ENCODE measurements at places on chromosomes 7 and 10. TPM values are rescaled to one million over a fixed set of nuclear protein-coding genes. Genes with fewer than 3 reads are reported as not detected.

DNA sequence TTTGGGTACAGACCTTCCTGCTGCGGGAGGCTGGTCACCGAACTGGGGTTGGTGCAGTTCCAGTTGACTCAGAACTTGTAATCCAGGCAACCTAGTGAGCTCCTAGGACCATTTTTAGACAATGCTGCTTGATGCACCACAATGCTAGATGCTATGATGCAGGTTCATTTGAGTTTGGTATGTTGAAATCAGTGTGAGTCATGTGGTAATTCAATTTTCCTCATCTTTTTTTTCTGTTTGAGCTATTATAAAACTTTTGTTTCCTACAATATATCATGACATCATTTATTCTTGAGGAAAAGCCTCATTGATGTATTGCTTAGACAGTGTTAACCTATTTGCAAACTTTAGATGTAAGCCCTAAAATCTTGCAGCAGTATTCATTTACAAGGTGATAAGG is 40.9 kb upstream of the MTPN start:
- no peaks in the 10 kb centered on the region for H3K27me3 ChIP-seq
- H3K4me1 ChIP-seq = peaks cover 8% of the 10 kb centered on the region
- H3K4me3 ChIP-seq = no peak overlapping the region
- H3K27ac ChIP-seq = no peak overlapping the region

- peak overlapping the region; percentile 71 for H3K4me3 ChIP-seq
- H3K36me3 ChIP-seq = no peaks in the 10 kb centered on the region
- H3K27ac ChIP-seq = peak overlapping the region; percentile 95
- no peak for DNase-seq
Observed at GRCh38 chr7:1040790-1041189, 3.6 kb upstream of the GPR146 start.

ELFN1 gene
- total RNA-seq = 11.4 TPM

GRCh38 chr7:12207046-12207445 is 4.0 kb upstream of the TMEM106B start:
- peaks cover 15% of the 10 kb centered on the region for H3K4me1 ChIP-seq
- no peak overlapping the region for H3K4me3 ChIP-seq
- DNase-seq = no peak
- H3K27me3 ChIP-seq = no peaks in the 10 kb centered on the region
- H3K27ac ChIP-seq = no peak overlapping the region

DNA sequence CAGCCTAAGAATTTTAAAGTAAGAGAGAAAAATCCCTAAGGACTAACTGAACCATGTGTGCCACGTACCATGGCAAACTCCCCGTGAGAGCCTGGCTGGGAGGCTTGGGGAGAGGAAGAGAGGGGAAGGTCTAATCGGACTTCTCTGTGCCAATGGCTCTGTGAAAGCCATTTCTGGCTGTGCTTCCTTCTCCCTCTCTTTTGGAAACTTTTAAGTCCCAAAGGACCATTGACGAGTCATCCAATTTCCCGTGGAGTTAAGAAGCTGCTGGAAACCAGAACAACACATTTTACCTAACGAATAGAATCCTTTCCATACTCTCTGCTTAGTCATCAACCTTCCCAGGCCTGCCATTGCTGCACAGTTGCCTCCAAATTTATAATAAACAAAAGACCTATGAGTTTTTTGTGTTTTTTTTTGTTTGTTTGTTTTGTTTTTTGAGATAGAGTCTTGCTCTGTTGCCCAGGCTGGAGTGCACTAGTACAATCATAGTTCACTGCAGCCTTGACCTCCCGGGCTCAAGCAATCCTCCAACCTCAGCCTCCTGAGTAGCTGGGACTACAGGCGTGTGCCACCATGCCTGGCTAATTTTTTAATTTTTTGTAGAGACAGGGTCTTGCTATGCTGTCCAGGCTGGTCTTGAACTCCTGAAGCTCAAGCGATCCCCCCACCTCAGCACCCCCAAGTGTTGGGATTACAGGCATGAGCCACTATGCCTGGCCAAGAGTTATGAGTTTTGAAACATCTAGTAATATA is 13.2 kb downstream of the LAMB1 start:
- peaks cover 69% of the 10 kb centered on the region for H3K36me3 ChIP-seq
- peaks cover 11% of the 10 kb centered on the region for H3K4me1 ChIP-seq

DNA sequence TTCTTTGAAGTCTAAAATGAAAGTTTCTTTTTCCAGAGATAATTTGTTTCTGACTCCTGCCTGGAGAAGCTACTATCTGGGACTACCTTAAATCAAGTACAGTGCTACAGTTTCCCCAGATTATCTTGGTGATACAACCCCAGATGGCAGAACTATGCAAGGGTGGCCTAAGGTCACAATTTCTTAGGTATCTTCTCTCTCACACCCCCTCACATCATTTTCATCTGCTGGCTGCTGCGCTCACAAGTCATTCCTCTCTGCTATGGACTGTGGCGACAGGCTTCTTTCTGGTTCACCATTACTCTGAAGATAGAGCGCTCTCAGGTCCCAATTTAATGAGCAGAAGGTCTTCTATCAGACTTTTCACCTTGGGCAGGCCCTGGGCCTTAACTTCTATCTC is 9.1 kb upstream of the PRPS1L1 start:
- H3K4me3 ChIP-seq = no peak overlapping the region
- no peaks in the 10 kb centered on the region for H3K27me3 ChIP-seq
- DNase-seq = no peak

GRCh38 chr10:8316284-8316683 is 261.8 kb downstream of the GATA3 start:
- peak overlapping the region; percentile 88 for H3K27ac ChIP-seq
- peaks cover 52% of the 10 kb centered on the region for H3K4me1 ChIP-seq
- DNase-seq = no peak
- H3K27me3 ChIP-seq = no peaks in the 10 kb centered on the region
- H3K4me3 ChIP-seq = no peak overlapping the region

GRCh38 chr10:91201213-91201996 is 19.1 kb upstream of the PCGF5 start:
- H3K4me1 ChIP-seq = peaks cover 5% of the 10 kb centered on the region
- H3K4me3 ChIP-seq = no peak overlapping the region
- no peak overlapping the region for H3K27ac ChIP-seq
- no peak for DNase-seq
- no peaks in the 10 kb centered on the region for H3K27me3 ChIP-seq

All from mesothelial cell of epicardium (in vitro differentiated cells).